Activated CD4-positive, alpha-beta T cell treated with anti-CD3 and anti-CD28 coated beads, Interleukin-2, amount 50 U/mL, for 4 hours (primary cell): ENCODE measurements at places on chromosomes 13 and 19.

DNA sequence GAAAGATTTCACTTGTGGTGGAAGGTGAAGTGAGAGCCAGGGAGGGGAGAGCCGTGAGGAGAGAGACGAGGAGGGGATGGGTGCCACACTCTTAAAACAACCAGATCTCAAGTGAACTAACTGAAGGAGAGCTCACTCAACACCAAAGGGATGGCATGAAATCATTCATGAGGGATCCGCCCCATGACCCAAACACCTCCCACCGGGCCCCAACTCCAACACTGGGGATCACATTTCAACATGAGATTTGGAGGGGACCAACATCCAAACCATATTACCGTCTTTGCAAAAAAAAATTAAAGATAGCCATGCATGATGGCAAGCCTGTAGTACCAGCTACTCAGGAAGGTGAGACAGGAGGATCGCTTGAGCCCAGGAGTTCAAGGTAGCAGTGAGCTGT is 34.9 kb upstream of the POP4 start:
- no peak for DNase-seq

DNA sequence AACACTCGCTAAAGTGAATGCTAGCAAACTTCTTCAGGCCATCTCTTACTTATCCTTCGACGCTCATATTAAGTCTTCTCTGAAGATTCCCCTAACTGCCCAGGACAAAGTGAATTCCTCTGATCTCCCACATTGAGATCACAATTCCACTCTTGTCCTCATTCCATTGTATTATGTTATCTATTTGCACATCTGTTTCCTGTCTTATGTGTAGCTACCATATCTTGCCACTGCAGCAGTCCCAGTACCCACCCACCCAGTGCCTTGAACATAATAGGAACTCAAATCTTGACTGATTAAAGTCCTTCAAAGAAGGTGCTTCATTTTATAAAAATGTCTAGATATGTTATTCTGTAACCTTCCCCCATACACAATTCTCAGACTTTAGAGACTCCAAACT is 702.3 kb downstream of the DIAPH3 start:
- no peak for DNase-seq

- no peak for DNase-seq
Observed at GRCh38 chr19:38425222-38425809, 703 bp downstream of the RASGRP4 start.

DNA sequence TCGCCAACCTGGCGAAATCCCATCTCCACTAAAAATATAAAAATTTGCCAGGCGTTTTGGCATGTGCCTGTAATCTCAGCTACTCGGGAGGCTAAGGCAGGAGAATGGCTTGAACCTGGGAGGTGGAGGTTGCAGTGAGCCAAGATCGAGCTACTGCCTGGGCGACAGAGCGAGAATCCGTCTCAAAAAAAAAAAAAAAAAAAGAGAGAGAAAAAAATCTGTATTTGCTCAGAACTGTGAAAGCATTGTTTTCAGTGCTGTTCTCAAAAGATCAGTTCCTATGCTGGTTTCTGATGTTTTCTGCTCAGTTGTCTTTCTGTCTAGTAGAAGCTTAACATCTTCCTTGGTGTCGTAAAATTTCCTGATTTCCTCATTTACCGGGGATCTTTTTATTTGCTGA is 2.5 kb downstream of the SF3A2 start:
- no peak for DNase-seq

DNA sequence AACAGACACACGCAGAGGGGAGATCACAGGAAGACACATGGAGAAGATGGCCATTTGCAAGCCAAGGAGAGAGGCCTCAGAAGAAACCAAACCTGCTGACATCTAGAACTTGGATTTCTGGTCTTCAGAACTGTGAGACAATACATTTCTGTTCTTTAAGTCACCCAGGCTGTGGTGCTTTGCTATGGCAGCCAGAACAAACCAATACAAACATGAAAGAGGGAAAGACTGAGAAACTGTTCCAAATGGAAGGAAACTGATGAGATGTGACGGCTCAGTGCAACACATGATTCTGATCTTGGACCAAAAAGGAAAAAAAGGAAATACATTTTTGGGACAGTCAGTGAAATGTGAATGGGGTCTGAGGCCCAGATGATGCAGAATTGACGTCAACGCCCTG is 30.2 kb upstream of the SACS start:
- no peak for DNase-seq

- peak; percentile 52 for DNase-seq
Observed at GRCh38 chr19:42253245-42254088, 1.5 kb downstream of the ERF start.
